Daoy (cell line): ENCODE measurements at places on chromosomes 7 and 10. TPM values are rescaled to one million over a fixed set of nuclear protein-coding genes. Genes with fewer than 3 reads are reported as not detected.

DNA sequence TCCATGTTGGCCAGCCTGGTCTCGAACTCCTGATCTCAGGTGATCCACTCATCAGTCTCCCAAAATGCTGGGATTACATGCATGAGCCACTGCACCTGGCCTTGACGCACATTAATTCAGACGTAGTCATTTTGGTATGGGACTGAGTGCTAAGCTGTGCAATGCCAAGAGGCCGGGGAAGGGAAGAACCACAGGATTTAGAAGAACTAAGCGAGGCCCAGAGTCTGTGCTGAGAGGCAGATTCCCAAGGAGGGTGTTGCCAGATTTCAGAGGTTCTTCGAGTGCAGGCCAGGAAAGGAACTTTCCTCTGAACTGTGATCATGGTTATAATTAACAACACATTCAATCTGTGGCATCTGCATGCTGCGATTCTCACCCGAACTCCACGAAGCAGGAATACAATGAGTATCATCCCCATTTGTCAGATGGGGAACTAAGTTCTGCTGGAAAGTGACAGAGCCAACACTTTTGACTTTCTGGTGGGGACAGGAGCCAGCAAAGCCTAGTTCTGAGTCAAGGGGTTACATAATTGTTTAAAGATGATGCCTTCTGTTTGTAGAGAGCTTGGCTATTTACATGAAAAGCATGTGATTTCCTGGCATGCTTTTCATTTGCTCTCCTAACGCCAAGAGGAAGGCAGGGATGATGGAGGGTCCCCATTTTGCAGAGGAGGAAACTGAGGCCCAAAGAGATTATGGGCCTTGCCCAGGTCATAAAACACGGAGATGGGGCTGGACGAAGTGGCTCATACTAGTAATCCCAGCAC, 6.2 kb upstream of the ZAN start:
- DNase-seq, result no peak

UPK3BL2 gene
- 1.4 TPM in 1 of 2 replicates, not detected in the other for total RNA-seq

- no peak for DNase-seq
Observed at GRCh38 chr10:98994030-98994429, 241.6 kb downstream of the HPSE2 start.

SEC31B gene
- total RNA-seq, result 0.27 and 0.34 TPM in 2 replicates

GRCh38 chr10:36187380-36188079, 545.4 kb upstream of the FZD8 start:
- DNase-seq, result no peak

GRCh38 chr7:74525881-74526280, 72.2 kb downstream of the GTF2IRD1 start:
- no peak for DNase-seq

DNA sequence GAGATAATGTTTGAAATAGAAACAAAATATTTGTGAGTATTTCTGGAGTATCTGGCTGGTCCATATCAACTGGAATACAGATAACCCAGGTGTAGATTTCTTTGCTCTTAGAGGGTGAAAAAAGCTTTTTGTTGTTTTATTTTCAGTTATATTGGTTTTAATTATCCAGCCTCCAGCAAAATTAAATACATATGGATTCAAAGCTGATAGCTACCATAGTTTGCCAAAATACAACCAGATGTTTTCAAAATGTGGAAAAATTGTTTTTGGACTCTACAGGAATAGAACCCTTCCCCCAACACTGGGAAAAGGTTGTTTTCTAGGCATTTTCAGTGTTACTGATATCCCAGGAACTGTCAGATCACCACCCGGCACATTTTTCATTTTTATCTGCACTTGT, 30.1 kb downstream of the LRRC17 start:
- no peak for DNase-seq

GRCh38 chr10:5447611-5448071, 35.3 kb downstream of the NET1 start:
- DNase-seq, result no peak

DNA sequence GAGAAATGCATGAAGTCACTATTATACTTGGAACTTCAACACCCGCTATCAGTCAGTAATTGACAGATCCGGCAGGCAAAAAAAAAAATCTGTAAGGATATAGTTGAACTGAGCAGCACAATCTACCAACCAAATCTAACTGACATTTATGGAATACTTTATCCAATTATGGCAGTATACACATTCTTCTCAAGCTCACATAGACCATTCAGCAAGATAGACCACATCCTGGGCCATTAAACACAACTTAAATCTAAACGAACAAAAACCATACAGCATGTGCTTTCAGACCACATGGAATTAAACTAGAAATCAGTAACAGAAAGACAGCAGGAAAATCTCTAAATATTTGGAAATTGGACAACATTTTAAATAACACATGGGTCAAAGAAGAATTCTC, 112.7 kb downstream of the MPP7 start:
- no peak for DNase-seq

DNA sequence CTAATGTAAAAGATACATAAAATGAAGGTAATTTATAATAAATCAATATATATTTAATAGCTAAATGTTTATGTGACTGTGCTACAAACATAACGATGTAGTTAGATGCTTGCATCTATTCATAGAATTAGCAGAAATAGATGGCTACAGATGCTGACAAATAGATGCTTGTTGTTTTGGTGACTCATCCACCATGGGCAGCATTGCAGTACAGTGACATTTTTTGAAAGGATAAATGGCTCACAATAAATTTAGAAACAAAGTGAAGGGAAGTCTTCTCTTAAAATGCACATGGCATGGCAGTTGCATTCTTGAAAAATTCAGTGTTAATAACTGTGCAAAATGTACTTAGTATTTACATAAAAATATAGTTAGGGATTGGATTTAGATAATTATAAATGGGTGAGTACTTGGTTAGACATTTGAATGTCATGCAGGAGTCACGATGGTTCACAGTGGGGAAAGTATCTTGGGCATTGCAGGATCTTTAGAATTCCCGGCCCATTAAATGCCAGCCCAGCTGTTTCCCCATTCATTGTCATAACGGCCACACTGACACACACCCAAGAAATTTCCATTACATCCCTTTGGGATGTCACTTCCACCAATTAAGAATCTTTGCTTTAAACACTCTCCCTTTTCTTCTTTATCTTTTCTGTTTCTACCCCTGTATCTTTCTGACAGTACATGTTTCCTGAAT, 564.1 kb downstream of the ATRNL1 start:
- no peak for DNase-seq

TMEM178B gene
- 1.2 and 1.3 TPM in 2 replicates for total RNA-seq

GRCh38 chr7:73397521-73398281, 35.9 kb upstream of the FZD9 start:
- no peak for DNase-seq

DNA sequence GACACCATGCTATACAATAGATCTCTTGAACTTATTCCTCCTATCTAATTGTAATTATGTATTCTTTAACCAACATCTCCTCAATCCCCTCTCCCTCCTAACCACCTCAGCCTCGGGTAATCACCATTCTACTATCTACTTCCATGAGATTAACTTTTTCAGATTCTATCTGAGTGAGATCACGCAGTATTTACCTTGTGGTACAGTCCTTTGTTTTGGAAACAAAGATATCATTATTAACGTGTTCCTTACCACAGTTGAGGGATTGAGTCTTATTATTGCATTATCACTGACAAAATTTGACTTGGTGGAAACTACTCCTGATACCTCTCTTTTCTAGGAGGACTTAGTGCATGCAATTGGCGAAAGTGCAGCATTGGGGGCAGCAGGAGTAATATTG, 26.0 kb upstream of the HYAL4 start:
- no peak for DNase-seq

CFAP46 gene
- 3.9 and 4.4 TPM in 2 replicates for total RNA-seq

LOXL4 gene
- 0.97 and 1.3 TPM in 2 replicates for total RNA-seq

GIMAP8 gene
- total RNA-seq, result not detected in 2 replicates

- no peak for DNase-seq
Observed at GRCh38 chr7:38909870-38910269, 879 bp upstream of the VPS41 start.

- no peak for DNase-seq
Observed at GRCh38 chr10:104323760-104324201, 14.5 kb downstream of the ITPRIP start.

NUTM2B gene
- total RNA-seq, result 0.11 TPM in 1 of 2 replicates, not detected in the other

PARG gene
- total RNA-seq, result 18.0 and 22.6 TPM in 2 replicates

DNA sequence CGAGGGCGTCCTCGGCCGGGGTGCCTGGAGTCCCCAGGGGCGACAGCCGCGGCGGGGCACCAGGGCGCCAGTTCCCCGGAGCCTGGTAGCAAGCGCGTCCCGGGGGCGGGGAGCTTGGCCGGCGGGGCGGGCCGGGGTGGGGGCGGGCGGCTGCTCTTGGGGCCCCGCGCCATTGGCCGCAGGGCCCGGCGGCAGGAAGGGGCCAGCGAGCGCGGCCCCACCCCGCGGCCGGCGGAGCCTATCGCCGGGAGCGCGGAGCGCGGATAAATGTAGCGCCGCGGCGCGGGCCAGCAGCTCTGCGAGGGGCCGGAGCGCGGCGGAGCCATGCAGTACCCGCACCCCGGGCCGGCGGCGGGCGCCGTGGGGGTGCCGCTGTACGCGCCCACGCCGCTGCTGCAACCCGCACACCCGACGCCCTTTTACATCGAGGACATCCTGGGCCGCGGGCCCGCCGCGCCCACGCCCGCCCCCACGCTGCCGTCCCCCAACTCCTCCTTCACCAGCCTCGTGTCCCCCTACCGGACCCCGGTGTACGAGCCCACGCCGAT, at the start of gene HHEX:
TSS of gene HHEX (plus strand) at position 293 of the 548 bp plus-strand sequence. CDS start at position 325, 32 bp downstream.
- no peak for DNase-seq

DNA sequence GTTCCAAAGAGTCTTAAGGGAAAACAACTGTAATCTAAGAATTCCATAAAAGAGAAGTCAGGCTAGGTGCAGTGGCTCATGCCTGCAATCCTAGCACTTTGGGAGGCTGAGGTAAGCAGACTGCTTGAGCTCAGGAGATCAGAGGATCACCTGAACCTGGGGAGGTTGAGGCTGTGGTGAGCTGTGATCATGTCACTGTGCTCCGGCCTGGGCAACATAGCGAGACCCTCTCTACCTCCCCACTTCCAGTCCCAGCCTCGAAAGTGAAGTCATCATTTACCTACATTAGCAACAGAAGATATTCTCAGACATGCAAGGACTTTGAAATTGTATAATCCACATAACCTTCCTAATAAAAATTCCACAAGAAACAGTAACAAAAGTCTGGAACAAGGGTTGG, 129.8 kb upstream of the DNAJB12 start:
- DNase-seq, result no peak

GRCh38 chr10:30781670-30782121, 152.1 kb upstream of the LYZL2 start:
- DNase-seq, result no peak

GPRIN2 gene
- total RNA-seq, result 0.23 TPM in 1 of 2 replicates, not detected in the other

GRID1 gene
- total RNA-seq, result not detected in 2 replicates

DNA sequence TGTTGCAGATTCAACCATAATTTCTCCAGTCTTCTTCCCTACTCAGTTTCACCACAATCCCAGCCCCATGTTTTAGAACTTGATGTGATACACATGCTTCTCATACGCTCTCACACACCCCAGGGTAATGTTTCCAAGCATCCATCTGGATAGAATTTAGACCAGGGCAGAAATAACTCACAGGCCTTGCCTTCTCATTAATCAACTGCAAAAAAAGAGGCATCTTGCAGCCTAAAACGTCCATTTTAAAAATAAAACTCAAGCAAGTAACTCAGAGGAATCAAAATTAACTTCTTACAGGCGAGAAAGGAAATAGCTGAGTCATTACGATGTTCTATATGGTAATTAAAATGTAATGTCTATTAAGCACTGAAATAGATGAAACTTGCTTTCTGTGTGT, 127.2 kb upstream of the RSU1 start:
- no peak for DNase-seq

DNA sequence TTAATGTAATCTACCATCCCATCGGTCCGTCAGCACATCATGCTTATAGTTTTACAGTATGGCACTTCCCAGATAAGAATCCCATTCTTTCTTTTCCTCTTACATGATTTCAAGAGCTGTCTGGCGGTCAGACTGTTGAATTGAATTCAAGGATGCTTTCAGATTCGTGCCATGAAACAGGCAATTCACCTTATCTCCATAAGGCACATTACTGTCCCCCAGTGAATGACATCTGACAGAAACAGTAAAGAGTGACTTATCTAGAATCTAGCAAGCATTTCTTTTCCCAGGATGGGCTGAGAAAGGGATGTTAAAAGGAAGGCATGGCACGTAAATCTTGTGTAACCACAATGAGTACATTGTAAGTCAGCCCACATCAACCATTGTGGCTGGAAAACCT, 61.1 kb upstream of the SEM1 start:
- no peak for DNase-seq

GRCh38 chr7:92557808-92558362, 29.3 kb downstream of the RBM48 start:
- DNase-seq, result no peak

GRCh38 chr10:74145133-74145532, 5.5 kb downstream of the AP3M1 start:
- peak; percentile 8 for DNase-seq

AKR1D1 gene
- not detected in 2 replicates for total RNA-seq

TCAF2 gene
- 0.42 and 1.3 TPM in 2 replicates for total RNA-seq

GRCh38 chr10:32459051-32459698, 13.2 kb downstream of the CCDC7 start:
- no peak for DNase-seq

DNA sequence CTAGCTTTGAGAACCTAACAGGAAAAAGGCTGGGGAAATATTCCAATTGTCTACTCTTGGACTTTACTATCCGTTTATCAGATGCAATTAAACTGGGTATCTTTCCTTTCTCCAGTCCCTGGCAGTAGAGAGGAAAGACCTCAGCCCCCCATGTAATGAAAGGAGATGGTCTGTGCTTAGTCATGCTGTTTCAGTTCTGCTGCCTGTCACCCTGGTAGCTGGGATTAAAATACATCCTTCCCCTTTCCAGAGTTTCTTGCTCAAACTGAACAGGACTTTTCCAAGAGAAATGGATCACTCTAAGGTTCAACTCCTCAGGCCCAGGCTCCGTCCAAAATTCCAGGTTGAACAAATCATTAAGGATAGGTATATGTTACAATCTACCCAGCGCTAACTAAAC, 202.9 kb downstream of the PTEN start:
- no peak for DNase-seq

GPR85 gene
- 1.4 and 3.4 TPM in 2 replicates for total RNA-seq

- no peak for DNase-seq
Observed at GRCh38 chr7:143040209-143040715, 11.9 kb upstream of the OR6V1 start.

TMEM168 gene
- 16.3 and 27.4 TPM in 2 replicates for total RNA-seq

ABCB4 gene
- total RNA-seq, result 0.27 and 1.5 TPM in 2 replicates
